ENCODE measurements at places on chromosomes 16 and 17. TPM values are rescaled to one million over a fixed set of nuclear protein-coding genes. Genes with fewer than 3 reads are reported as not detected.

Gene TP53TG3B
- 0.24 TPM for total RNA-seq

Gene CCDC40
- 7.3 TPM for total RNA-seq

Gene PMM2
- total RNA-seq = 99.0 TPM

Gene JPH3
- total RNA-seq = 2.3 TPM

Gene ADAMTS18
- total RNA-seq = not detected

Gene LITAFD
- total RNA-seq = not detected

Gene CD7
- total RNA-seq = 0.07 TPM

Gene CDH13
- total RNA-seq = not detected

Gene KRTAP4-3
- not detected for total RNA-seq

Gene PLEKHG4
- 9.7 TPM for total RNA-seq

Gene KRTAP4-6
- total RNA-seq = not detected

Gene PRM1
- not detected for total RNA-seq

Gene CCDC102A
- total RNA-seq = 7.8 TPM

Gene CWC25
- total RNA-seq = 21.5 TPM

Gene NOS2
- 0.19 TPM for total RNA-seq

Gene DNASE1L2
- total RNA-seq = 0.95 TPM

Gene CSH2
- not detected for total RNA-seq

Gene HSD11B2
- 2.4 TPM for total RNA-seq

Gene MT1A
- 34.1 TPM for total RNA-seq

Gene TMEM88
- total RNA-seq = 0.33 TPM

Gene ADAD2
- not detected for total RNA-seq

Gene CA5A
- total RNA-seq = not detected

Gene LHX1
- total RNA-seq = 0.79 TPM

Gene NUPR1
- total RNA-seq = 11.2 TPM

Gene TERB1
- total RNA-seq = not detected

Gene CACNG3
- total RNA-seq = not detected

Gene NETO2
- 77.7 TPM for total RNA-seq

Gene CRHR1
- 0.07 TPM for total RNA-seq

Gene CD300H
- 0.31 TPM for total RNA-seq

Gene TIGD7
- total RNA-seq = 1.0 TPM

Gene GFAP
- total RNA-seq = 0.85 TPM

Gene ICAM2
- total RNA-seq = not detected

Gene ASPHD1
- total RNA-seq = 26.3 TPM

Gene CD300LB
- total RNA-seq = not detected

Gene TP53TG3F
- total RNA-seq = 0.15 TPM

Gene AOC2
- total RNA-seq = 2.7 TPM

Gene BCAS3
- 7.7 TPM for total RNA-seq

Gene CLDN6
- 0.20 TPM for total RNA-seq

Gene SYCE1L
- total RNA-seq = 7.3 TPM

Gene PRDM7
- total RNA-seq = not detected

Gene GPR142
- total RNA-seq = not detected

Gene TBX6
- 0.31 TPM for total RNA-seq

Gene CCL4L2
- total RNA-seq = not detected

Gene DPEP1
- 1.6 TPM for total RNA-seq

Gene RND2
- 0.19 TPM for total RNA-seq

Gene CDK5RAP3
- total RNA-seq = 115 TPM

Gene CCDC92B
- 0.15 TPM for total RNA-seq

Gene TSNAXIP1
- 0.64 TPM for total RNA-seq

Gene KRTAP4-4
- total RNA-seq = not detected

Gene ATP1B2
- 0.45 TPM for total RNA-seq

Gene ZNF629
- 15.7 TPM for total RNA-seq

Gene ABCA8
- total RNA-seq = 0.27 TPM

Gene PRAC2
- total RNA-seq = not detected

Gene CACNG5
- not detected for total RNA-seq

Gene MARVELD3
- total RNA-seq = 0.19 TPM

All from A549 treated with Mapracorat at 1 μM for 4 hours (cell line).